Activated naive CD4-positive, alpha-beta T cell (primary cell): ENCODE measurements at places on chromosomes 3 and 15.

DNA sequence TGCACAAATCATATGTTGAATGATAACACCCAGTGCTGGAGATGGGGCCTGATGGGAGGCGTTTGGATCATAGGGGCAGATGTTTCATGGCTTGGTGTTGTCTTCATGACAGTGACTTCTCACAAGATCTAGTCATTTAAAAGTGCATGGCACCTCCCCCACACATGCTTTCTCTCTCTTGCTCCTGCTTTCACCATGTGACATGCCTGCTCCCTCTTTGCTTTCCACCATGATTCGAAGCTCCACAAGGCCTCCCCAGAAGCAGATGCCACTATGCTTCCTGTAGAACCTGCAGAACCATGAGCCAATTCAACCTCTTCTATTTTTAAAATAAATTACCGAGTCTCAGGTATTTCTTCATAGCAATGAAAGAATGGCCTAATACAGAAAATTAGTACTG, 17.8 kb upstream of the SH3BP5 start:
- no peak for DNase-seq

DNA sequence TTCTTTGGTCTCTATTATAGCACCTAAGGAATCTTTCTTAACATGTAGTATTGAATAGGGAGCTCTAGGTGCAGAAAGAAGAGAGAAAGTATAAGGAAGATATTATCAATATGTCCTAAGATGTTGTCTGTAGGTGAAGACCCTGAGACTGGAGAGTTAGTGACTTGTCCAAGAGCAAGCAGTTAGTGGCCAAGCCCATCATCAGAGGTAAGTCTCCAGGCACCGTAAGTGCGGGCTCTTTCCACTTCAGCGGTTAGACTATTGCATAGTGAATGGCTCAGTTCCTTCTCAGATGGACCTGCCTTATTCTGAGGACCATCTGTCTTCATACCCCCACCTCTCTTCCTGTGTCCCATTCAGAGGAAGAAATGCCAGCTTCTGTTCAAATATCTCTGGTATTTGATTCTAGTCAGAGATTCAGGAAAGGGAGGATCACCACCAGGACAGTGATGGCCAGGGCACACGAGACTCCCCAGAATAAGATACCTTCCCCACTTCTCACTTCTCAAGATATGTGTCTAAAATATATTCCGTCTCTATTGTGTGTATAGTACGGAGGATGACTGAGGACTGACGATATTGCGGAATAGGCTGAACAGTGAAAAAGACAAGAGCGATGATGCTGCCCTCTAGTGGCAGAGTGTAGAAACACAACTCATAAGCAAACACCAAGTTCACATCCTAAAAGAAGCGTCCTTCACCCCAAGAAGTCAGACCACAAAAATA, 19.1 kb upstream of the ADGRG7 start:
- peak; percentile 3 for DNase-seq

DNA sequence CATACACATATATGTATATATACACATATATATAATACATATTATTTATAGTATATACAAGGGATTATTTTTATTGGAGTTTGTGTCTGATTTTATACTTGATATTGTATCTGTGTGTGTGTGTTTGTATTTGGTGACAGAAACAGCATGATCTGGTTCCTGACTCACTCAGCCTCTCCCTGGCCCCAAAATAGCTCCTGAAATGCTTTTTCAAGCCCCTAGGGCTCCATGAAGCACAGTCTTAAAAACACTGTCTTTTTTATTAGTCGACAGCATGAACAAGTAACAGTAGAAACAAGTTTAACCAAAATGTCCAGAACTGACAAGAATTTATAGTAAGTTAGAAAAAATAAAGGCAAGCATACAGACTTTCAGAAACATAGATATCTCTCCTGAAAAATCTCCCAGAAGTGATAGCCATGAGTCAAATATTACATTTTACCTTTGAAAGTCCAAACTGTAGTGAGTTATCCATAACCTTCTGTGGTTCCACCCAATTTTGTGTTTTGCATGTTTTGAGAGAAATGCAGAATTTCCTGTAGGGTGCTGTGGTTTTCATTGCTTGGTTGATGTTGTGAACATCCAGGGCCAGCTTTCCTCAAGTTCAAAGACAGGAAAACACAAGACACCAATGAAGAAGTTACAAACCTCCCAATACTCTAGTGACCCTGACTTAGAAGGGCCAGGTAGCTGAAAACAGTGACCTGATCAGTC, 98.5 kb upstream of the CCDC80 start:
- no peak for DNase-seq

- no peak for DNase-seq
These were observed 181.2 kb downstream of the WNT5A start for GRCh38 chr3:55305696-55306485.

GRCh38 chr3:122943828-122944190, 83.8 kb downstream of the SEMA5B start:
- no peak for DNase-seq

GRCh38 chr3:64916937-64917336, 229.1 kb upstream of the ADAMTS9 start:
- no peak for DNase-seq

DNA sequence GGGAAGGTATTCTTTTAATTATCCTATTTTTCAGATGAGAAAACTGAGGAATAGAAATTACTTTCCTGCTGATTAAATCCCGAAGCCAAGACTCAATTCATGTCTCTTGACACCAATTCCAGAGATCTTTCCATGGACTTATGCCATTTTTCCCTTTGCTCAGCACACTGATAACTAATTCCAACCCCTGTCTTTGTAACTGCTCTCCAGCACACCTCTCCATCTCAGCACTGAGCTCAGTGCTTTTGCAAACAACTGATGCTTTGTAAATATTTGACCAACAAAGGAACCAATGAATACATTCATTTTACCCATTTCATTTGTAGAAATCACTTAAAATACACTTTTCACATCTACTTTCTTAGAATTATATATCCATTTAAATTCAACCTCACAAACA, 249.1 kb downstream of the IL5RA start:
- no peak for DNase-seq

DNA sequence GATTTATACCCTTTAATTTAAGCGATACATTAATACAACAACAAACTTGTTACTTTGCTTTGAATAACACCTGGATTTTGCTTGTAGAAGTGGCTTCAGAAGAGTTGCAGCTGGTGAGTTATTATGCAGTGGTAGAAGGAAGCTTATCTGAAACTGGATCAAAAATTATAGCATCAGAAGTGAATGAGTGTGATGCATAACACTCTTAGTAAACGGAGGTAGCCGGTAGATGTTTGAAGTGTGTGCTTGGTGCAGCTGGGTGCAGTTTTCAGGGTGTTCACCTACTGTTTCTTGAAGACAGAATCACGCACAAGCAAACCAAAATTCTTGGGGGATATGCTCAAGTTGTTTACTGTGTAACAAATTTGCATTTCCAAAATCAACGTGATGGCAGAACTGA, 103.1 kb downstream of the MITF start:
- DNase-seq = no peak

GRCh38 chr15:68317281-68318007, 39.9 kb downstream of the FEM1B start:
- DNase-seq = no peak

GRCh38 chr3:172836390-172836997, 86.0 kb downstream of the ECT2 start:
- no peak for DNase-seq

DNA sequence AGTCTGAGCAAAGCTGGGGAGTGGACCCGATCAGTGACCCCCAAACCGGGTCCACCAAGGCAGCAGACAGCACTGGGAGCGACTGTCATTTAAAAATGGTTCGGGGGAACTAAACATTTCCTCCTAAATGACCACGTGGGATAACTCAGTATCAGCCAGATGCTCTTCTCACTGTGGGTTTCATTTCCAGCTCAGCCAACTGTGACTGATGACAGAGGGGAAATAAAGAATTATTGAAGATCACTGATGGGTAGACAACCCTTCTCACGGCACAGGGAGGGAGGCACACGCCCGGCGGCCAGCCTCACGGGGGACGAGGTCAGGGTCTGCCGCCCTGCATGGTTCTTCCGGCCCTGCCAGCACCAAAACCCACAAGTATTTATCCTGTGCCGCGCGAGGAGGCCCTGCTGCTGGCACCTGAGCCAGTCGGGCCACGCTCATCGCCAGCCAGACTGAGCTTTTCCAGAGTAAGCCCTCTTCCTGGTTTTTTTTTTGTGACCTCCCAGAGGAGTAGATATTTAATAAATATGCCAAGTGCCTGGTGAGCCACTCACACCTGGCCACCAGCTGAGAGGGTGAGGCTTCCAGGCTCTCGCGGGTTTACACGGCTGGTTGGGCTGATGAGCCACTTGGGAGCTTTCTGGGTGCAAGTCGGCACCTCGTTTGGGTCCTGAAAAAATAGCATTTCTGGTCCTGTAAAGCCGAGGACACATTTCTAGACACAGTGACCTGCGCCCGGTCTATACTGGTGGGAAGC, 6.2 kb downstream of the MELTF start:
- no peak for DNase-seq

GRCh38 chr15:99097441-99098410, 7.2 kb upstream of the SYNM start:
- no peak for DNase-seq

- no peak for DNase-seq
These were observed 7.2 kb downstream of the DRD3 start for GRCh38 chr3:114171677-114172076.

GRCh38 chr3:4084271-4084670, 218.9 kb upstream of the SETMAR start:
- no peak for DNase-seq

GRCh38 chr3:62809369-62809768, 65.8 kb downstream of the CADPS start:
- DNase-seq = no peak

GRCh38 chr3:20405744-20406143, 219.7 kb upstream of the SGO1 start:
- DNase-seq = no peak

DNA sequence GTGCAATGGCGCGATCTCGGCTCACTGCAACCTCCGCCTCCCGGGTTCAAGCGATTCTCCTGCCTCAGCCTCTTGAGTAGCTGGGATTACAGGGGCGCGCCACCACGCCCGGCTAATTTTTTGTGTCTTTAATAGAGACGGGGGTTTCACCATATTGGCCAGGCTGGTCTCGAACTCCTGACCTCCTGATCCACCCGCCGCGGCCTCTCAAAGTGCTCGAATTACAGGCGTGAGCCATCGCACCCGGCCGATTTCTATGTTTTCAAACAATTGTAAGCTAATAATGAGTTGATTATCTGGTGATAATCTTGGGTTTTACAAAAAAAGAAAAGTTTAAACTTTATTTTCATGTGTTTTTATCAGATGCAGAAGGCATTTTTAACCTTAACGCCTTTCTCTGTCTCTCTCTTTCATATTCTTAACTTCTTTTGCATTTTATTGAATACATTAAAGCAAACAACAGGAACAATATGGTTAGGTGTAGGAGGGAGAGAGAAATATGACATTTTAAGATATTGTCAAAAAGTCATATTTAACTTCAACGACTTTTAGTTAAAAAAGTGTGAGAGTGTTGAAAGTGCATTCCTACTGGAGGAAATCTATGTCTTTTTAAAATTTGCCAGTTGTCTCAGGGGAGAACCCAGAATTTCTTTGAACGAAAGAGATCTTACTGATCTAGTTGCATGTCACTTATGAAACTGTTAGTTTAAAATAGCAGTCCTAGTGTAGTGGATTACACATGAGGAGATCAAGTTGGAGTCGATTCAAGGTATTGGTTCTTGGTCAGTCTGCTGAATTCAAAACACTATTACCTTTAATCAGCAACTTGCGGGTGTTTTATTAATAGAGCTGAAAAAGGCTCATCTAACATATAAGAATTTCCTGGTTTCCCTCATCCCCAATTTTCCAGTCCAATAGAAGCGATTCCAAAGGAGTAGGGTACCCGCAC, 3.4 kb upstream of the MEIS2 start:
- no peak for DNase-seq

DNA sequence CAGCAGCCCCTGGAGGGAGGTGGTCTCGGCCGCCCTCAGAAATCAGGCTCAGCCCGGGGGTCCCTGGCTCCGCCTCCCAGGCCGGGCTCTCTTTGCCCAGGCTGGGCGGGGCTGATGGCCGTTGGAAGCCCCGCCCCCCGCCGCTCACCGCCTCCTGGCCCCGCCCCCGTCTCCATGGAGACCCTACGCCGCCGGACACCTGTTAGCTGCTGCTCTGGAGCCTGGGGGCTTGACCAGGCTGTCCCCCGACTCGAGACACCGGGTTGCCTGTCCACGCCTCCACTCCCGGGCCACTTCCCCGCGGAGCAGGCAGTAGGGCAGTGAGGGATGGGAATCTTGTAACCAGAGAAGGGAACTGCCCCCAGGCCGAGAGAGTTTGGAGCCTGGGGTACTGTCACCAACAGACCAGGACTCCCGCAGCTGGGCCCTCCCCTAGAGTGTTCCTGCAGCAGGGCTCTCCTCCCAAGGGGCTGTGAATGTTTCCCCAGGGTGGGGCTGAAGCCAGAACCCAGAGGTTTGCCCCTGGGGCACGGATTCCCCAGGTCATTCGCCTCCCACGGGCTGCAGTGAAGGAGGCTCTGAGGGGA, 27.8 kb upstream of the RPL32 start:
- no peak for DNase-seq

DNA sequence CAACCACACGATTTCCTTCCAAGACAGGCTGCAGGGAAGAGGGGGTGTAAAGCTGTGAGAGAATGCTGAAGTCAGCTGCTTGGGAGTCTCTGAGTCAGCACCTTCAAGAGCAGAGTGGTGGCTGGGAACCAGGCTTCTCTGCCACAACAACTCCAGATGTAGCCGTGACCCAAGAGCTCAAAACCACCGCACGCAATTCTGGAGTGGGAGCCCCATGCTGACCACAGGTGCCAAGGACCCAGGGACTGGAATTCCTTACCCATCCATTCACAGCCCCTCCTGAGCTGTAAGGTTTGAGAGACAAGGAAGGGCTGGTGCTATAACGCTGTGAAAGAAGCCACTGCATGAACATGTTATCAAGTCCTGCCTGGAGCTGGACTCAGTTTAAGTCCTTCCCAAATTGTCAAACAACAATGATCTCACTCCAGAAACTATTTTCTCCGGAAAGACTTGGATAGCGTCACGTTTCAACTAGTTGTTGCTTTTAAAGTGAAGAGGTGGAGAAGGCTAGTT, 61.4 kb downstream of the UMPS start:
- DNase-seq = no peak

GRCh38 chr3:143633816-143634215, 214.5 kb downstream of the SLC9A9 start:
- no peak for DNase-seq

- DNase-seq = no peak
These were observed 3.5 kb upstream of the SLC28A1 start for GRCh38 chr15:84880822-84881519.

GRCh38 chr3:123489400-123490004, 40.6 kb upstream of the ADCY5 start:
- DNase-seq = no peak
